CD4-positive, alpha-beta T cell treated with Interleukin-17A for 4 hours (primary cell): ENCODE measurements at places on chromosomes 7 and 10.

- DNase-seq: no peak
Observed at GRCh38 chr10:68086011-68086410, 10.9 kb upstream of the HERC4 start.

GRCh38 chr10:102642736-102643335 lies 1.4 kb upstream of the TRIM8 start:
- DNase-seq: peak; percentile 67

DNA sequence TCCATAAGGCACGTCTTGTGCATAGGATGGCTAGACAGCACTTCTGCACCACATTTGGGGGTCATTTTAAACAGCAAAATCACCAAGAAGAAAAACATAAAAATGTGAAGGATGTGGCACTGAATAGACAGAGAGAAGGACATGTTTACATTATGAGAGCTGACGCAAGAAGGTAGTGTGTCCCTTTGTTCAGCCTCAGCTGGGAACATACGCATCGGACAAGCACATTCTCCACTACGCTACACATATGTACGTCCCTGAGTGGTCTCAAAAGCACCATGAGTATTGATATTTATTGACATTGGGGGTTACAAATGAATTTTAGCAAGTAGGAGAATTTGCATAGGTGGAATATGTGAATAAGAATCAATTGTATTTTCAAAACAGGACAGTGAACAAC lies 20.2 kb downstream of the DDC start:
- no peak for DNase-seq

DNA sequence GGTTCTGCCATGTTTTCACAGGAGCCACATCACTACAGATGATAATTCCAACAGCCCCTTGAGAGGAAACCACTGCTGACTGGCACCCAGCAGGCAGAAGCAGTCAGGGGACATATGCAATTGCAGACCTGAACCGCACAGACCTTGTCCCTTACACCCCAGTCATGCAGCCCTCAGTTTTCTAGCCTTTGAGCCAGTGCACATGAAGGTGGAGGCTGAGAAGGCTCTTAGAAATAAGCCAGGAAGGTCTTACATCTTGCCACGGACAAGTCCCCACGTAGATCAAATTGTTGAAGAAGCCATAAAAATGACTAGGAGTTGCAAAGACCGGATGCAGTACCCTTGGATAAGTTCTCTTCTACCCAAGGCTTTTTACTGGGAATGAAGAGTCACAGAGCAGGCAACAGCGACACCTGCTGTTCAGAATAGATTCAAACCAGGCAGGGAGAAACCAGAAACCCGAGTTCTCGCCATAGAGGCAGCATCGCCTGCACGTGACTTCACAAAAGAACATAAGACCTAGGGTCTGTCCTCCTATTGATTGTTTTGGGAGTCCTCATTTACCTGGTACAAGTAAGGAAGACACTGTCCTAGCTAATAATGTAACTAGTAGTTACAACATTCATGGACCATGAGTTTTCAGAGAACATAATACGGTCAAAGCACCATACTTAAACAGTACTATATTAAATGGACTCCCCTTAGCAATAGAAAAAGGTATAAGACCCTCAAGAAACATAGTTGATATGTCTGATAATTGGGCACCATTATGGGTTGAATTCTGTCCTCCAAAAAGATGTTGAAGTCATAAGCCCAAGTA lies 11.1 kb downstream of the STEAP1B start:
- DNase-seq: peak; percentile 68

- no peak for DNase-seq
Observed at GRCh38 chr10:132166216-132166950, 20.4 kb upstream of the DPYSL4 start.

DNA sequence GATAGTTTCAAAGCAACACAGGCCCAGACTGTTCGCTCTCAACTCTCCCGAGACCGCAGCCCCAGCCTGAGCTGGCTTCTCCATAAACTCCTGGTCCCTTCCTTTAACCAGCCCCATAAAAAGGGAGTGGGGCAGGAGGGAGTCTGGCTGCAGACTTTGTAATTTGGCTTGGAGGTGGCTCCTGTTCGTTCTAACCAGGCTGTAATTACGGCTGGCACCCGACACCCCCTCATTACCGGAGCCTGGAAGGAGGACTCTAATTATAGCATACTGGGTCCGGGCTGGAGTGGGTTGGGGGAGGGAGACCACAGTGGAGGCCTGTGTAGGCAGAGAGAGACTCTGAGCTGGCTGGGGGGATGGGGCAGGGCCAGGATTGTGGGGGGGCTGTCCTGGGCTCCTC lies 49.7 kb downstream of the UNC5B start:
- no peak for DNase-seq

- no peak for DNase-seq
Observed at GRCh38 chr7:5012985-5013384, 32.7 kb upstream of the RBAK start.

- no peak for DNase-seq
Observed at GRCh38 chr10:235915-236314, 100.7 kb downstream of the ZMYND11 start.

GRCh38 chr7:116172353-116172752 lies 38.0 kb upstream of the TES start:
- DNase-seq: no peak

DNA sequence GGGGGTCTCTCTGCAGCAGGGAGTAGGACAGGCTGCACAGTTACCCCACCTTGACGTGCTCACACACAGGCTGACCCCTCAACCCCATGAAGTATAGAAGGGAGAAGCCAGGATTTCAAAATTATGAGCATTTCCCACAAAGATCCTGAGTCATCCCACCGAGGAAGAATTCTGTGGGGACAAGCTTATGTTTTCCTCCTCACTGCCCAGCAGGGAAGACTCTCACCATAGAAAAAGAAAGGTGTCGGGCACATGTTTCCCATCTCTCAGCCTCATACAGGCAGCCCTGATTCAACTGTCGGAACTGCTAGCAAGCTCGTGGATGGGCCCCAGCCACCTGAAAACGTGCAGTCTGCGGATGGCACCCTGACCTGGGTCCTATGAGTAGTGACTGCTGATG lies 499.7 kb upstream of the MKI67 start:
- no peak for DNase-seq

DNA sequence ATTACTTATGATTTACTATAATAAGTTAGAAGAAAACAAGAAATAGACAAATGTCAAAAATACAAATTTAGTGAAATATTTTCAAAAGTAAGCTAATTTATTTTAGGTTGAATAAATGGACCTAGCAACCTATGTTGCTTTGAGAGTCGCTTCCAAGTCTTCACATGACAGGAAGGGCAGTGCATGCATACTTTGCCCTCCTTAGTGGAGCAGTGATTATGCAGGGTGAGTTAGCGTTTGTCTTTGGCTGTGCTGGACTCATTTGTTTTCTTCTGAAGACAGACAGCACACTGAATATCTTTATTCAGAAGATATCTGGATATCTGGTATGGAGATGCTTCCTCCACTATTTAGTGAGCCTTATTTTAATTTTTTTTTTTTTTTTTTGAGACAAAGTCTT lies 102.5 kb downstream of the SRI start:
- DNase-seq: no peak

DNA sequence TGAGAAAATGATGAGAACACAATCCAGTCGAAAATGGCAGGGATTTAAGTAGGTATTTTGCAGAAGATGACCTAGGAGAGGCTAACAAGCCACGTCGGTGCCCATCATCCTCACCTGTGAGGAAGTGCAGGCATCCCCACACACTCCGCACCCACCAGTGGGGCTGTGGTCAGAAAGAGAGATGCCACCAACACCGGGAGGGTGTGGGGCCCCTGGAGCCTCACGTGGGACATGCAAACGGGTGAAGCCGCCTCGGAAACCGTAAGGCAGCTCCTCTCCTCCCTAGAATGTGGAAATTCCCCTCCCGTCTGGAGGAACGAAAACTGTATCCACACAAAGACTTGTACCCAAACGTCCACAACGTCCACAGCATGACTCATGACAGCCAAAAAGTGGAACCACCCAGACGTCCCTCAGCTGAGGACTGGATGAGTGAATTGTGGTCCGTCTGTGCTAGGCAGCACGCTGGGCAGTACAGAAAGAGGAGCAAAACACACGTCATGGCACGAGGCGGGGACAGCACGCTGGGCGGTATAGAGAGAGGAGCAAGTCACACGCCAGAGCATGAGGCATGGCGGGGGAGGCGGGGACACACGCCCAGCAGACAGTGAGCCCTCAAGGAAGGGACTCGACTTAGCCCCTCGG lies 246.0 kb downstream of the ELFN1 start:
- DNase-seq: no peak

- no peak for DNase-seq
Observed at GRCh38 chr10:130805635-130806030, 505.9 kb downstream of the TCERG1L start.

- peak; percentile 88 for DNase-seq
Observed at GRCh38 chr10:35336084-35336831, at the start of gene CCNY. Gene CCNY, plus strand, starts transcription at chr10:35336509. Its CDS starts 545 bp downstream, at chr10:35337054.

- DNase-seq: no peak
Observed at GRCh38 chr10:121828045-121828444, 99.8 kb downstream of the ATE1 start.

GRCh38 chr7:36021367-36021766 lies 131.7 kb upstream of the EEPD1 start:
- peak; percentile 20 for DNase-seq

GRCh38 chr7:32762925-32763293 lies 128.7 kb downstream of the KBTBD2 start:
- no peak for DNase-seq

DNA sequence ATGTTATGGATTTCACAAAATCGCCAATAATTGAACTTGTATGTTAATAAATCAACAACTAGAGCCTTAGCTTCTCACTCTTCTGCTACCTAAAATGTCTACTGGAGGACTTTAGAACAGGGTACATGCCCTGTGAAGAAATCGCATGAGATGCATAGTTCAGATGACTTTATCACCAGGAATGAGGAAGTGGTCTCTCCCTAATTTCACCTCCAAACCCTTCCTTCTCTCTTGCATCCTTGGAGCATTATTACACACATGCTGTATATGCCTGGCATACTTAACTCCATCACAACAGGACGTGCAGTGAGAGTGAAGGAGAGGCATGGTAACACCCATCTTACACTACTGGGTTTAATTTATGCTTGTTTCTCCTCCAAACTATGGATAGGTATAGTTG lies 27.8 kb downstream of the RHEB start:
- no peak for DNase-seq

DNA sequence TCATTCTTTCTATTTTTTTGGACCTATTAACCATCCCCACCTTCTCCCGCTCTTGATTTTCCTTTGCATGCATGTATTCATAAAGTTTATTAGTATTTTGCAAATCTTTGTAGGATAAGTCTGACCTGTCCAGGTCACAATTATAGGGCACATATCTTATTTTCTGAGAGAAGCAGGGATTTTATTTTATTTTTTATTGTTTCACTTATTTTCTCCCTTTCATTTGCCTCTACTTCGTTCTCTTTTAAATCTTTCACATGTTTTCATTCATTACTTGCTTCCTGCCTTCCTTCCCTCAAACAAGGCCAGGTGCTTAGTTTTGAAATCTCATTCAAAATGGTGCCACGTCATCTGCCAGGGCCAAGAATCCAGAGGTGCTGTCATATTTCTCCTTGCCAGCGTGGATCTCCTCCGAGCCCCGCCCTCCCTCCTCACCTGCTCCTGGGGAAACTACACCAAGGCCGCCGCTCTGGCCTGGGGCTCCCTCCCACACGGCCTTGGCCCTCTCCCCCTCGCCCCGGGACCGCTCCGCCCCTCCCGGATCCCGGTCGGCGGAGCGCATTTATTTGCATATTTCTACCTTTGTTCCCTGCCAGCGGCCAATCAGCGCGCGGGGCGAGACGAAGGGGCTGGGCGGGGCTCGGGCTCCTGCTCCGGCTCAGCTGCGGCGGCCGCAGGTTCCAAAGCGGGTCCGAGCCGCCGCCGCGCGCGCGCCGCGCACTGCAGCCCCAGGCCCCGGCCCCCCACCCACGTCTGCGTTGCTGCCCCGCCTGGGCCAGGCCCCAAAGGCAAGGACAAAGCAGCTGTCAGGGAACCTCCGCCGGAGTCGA lies at the start of gene TSPAN13:
TSPAN13 (plus strand) TSS at position 654 of the 830 bp plus-strand sequence. CDS start 213 bp downstream, outside the sequence.
- DNase-seq: peak; percentile 54

GRCh38 chr7:111527545-111527944 lies 34.7 kb downstream of the IMMP2L start:
- DNase-seq: no peak

DNA sequence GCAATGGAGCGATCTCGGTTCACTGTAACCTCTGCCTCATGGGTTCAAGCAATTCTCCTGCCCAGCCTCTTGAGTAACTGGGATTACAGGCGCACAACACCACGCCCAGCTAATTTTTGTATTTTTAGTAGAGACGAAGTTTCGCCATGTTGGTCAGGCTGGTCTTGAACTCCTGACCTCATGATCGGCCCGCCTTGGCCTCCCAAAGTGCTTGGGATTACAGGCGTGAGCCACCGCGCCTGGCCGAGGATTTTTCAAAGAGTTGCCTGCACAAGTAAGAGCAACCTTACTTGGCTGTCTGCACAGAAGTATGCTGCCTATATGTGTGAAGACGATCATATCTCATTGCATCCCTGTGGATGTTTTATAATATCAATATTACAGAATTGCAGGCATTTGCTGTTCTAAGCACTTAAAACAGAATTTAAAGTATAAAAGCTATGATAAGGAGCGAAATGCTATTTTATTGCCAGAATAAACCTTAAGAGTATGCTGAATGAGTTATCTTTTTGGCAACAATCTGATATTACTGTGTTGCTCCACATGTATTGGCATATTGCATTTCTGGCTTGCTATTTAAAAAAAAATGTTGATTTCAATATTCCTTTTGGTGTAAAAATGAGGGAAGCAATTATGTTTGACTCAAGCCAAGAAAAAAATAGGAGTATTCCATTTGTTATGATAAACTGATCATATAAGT lies 379.4 kb upstream of the SEMA3D start:
- no peak for DNase-seq

- no peak for DNase-seq
Observed at GRCh38 chr7:80472491-80473200, 39.2 kb downstream of the GNAT3 start.

GRCh38 chr7:2211259-2211880 lies 21.4 kb downstream of the MAD1L1 start:
- DNase-seq: no peak

DNA sequence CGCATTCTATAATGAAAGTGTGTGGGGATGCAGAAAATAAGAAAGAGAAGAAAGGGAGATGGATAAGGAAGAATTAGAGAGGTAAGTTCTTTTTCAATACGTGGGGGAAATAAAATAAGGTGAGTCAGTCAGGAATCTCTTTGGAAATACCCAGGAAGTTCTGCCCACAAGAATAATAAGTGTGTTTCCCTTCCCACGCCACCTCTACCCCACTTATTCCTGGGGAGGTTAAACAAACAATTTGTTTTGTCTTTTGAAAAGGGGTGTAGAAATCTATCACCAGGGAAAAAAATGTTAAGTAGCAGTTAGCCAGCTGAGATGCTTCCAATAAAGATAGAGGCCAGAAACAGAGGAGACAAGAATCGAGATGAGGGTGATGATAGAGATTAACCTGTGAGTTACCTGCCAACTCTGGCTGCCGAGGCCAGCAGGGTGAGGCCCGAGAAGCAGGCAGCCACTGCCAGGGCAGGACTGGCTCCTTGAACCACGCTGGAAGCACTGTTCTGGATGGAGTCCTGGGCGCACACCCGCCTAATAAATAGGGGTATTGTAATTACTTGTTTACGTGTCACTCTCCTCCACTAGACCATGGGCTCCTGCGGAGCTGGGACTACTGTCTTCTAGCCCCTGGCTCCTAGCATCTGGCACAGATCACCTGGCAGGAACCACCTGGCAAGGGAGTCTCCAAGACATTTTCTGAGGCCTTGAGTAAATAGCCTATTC lies 191.3 kb downstream of the FGFR2 start:
- no peak for DNase-seq

GRCh38 chr10:125788156-125789034 lies 12.8 kb upstream of the MMP21 start:
- no peak for DNase-seq
